ENCODE measurements at places on chromosomes 3 and 15.

- no peak for DNase-seq
Observed at GRCh38 chr3:10529809-10530208, 24.4 kb upstream of the ATP2B2 start.

DNA sequence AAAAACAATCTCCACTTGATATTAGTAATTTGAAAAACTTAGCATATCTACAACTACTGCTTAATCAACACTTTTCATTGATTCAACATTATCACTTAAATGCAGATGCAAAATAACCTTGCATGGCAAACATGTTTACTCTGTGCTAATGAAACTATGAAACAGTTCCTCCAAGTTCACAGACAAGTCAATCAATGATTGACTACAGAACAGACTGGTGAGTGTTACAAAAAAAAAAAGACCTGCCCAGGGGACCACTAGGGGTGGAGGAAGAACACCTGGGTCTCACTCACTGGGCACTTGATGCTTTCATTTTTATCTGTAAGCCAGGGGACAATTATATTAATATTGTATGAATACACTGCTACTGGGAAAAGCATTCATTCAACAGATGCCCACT is 4.3 kb upstream of the NR2C2 start:
- DNase-seq: no peak

DNA sequence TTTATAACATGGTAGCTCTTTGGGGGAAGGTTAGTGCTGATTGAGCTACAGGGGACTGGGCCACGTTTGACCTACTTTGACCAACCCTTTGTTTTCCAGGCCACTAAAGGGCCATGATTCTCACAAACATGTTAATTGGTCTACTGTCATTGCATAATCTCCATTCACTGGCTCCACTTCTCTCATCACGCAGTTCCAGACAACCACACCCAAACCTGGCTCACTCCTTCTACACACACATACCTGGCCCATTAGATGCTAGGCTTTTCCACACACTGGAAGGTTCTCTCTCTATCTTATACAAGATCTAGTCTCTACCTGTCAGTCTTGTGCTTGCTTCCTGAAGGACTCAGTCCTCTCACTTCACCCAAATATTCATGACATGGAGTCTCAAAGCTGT is 15.9 kb downstream of the TGM5 start:
- no peak for DNase-seq

DNA sequence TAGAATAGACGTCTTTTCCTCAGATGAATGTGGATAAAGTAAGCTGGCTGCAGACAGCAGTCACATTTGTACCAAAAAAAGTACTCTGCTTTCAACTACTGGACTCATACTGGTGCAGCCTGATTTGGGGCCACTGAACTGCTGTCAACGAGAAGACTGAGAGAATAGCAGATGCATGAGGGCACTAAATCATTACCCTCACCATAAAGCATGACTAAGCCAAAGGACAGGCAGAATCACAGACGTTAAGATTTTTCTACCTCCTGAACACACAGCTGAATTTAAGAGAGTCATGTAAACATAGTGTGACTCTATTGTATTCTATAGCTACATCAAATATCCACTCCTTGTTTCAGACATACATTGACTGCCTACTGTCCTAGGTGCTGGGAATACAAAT is 67.8 kb upstream of the CDAN1 start:
- no peak for DNase-seq

GRCh38 chr3:36681867-36682266 is 82.5 kb downstream of the DCLK3 start:
- no peak for DNase-seq

DNA sequence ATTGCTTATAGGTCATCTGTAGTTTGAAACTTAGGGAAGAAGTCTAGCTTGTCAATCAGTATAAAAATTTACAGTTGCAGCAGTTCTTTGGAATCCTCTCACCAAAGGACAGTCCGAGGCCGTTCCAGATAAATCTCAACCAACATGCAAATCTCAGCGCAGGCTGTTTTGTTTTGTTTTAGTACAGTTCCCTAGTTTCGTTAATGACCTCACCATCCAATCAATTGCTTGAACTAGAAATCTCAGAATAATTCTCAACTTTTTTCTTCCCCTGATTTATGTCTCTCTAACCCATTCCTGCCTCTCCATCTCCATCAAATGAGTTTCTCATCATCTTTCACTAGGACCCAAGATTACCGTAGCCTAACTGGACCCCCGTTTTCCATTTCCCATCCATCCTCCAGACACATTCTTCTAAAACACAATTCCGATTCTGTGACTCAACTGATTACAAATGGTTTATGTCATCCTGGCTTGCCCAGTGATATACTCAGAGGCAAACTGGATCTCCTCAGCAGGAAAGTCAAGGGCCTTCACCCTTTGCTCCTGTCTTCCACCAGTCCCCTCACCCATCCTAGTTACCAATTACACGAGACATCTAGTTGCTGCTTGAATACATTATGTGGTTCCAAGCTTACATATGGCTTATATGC is 1.3 kb downstream of the SMCO1 start:
- DNase-seq: no peak

GRCh38 chr3:121819236-121819635 is 15.6 kb downstream of the IQCB1 start:
- no peak for DNase-seq

- no peak for DNase-seq
Observed at GRCh38 chr3:139561959-139562676, 22.6 kb upstream of the RBP1 start.

DNA sequence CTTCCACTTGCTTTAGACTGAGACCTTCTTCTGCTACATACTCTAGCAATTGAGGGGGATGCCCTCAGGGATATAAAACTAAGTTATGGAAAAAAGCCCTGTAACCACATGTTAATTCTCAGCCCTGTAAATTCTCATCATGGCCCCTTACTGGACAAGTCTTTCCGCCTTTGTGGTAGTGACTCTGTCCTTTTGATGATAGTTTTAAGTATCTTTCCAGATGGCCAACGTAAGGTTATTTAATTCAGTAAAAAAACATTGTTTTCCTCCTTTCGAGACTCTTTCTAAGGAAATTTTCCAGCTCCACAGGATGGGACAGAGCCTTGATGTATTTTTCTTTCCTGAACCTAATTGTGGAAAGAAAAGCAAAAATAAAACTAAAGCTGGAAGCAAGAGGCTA is 25.3 kb upstream of the TM4SF4 start:
- DNase-seq: no peak

DNA sequence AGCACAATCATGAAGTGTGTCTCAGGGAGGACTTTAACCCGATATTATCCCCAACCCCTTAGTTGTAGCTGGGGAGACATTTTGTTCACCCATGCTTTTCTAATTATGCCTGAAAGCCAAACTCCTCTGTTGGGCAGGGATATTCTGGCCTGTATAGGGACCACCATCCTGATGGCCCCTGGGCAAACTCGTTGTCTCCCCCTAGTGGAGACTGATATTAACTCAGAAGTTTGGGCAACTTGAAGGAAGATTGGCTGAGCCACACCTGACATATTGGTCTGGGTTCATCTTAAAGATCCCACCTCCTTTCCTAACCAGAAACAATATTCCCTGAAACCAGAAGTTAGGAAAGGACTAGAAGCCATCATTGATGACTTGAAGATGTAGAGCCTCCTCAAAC is 42.3 kb downstream of the TM4SF18 start:
- DNase-seq: no peak

DNA sequence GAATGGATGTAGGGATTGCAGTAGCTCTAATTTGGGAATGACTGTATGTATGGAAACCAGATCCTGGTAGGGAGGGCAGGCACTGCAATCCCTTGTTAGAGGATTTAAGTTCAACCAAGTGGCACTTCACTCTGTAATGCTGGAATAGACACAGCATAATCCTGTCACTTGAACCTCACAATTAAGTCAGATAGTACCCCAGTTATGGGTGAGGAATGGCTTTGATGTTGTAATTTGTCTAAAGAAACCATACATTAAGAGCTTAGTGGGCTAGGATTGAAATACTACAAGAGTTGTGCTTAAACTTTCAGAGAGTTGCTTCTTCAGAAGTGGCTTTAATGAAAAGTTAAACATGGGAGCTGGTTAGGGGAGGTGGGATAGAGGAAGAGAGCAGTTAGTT is 9.3 kb downstream of the RAB7A start:
- DNase-seq: no peak

DNA sequence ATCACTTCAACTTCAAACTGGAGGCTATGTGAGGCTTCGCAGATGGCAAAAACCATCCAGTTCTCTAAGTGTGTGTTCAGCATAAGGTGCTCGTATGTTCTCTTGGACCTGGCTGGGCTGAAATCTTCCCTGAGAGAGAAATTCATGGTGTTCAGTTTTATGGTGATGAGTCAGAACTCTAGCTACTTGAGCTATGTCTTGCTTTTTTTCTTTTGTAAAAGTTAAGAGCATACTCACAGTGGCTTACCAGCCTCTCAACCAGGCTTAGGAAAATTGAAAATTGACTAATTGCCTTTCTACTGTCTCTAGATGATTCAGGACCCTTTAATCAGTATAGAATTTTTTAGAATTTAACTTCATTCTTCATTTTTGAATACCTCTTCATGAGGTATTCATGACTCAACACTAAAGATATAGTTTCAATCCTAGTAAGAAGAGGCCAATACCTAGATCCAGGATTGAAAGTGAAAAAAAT is 617.5 kb downstream of the TBL1XR1 start:
- no peak for DNase-seq

- DNase-seq: no peak
Observed at GRCh38 chr15:63532307-63532744, 27.9 kb downstream of the USP3 start.

DNA sequence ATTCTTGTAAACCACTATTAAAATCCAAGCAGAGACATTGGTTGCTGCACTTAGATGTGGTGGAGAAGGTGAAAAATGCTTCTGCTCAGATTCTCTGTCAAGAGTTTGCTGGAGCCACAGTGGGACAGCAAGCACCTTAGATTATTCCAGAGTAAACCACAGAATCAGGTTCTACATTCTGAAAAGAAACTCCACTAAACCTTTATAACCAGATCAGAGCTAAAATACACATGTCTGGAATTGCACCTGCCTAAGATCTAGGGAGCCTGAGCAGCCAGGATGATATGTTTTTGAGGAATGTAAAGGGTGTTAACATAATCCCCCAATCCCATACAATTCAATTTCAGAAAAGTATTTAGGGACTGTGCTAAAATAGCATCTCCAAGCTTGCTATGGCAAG is at the start of gene ZPLD1:
ZPLD1 (plus strand) TSS at position 301 of the 400 bp plus-strand sequence. CDS start 3,473 bp downstream, outside the sequence.
- no peak for DNase-seq

GRCh38 chr3:125511420-125512118 is 8.4 kb downstream of the SNX4 start:
- no peak for DNase-seq

DNA sequence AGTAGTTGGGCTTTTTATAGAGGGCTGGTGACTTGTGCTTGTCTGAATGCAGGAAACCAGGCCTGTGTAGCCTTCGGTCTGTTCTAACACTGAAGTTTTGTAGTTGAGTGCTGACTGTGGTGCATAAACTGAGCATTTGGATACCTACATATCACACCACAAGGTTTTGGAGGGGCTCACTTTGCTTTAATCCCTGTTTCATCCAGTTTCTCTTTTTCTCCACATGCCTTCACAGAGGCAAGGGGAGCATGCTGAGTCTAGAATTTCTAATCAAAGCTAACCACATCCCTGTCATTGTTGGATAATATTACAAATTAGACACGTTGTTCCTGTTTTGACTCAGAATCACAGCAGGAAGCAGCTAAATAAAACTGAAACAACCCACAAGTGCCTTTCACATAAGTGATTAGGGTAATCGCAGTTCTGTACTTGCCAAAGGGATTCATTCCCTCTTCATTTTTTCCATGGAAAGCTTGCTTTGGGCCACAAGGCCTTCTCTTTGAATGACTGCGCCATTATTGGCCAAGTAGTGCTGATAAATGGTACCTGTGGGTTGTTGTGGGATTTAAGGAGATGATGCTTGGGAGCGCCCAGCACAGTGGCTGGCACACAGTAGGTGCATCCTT is 48.9 kb downstream of the TGFBR2 start:
- no peak for DNase-seq

GRCh38 chr15:92914103-92914499 is 14.0 kb downstream of the CHD2 start:
- DNase-seq: no peak

GRCh38 chr3:78706906-78707523 is 1060.8 kb downstream of the ROBO1 start:
- DNase-seq: no peak

DNA sequence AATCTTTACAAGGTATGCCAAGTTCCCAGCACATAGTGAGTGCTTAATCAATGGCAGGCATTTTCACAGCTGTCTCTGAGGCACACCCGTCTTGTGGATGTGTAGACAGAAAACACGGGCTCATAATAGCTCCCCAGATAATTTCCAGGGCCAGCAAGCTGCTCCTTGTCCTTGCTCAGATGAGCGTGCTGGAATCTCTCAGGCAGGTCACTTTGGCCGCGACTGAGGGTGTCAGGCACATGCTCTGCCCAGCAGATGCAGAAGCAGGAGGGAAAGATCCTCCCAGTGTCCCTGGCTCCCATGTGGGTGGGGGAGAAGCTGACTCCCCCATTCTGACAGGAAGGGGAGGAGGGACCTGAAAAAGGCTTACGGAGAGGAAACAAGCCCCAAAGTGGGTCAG is 35.6 kb upstream of the SLC6A1 start:
- no peak for DNase-seq

- no peak for DNase-seq
Observed at GRCh38 chr3:24479816-24480215, 14.8 kb downstream of the THRB start.

DNA sequence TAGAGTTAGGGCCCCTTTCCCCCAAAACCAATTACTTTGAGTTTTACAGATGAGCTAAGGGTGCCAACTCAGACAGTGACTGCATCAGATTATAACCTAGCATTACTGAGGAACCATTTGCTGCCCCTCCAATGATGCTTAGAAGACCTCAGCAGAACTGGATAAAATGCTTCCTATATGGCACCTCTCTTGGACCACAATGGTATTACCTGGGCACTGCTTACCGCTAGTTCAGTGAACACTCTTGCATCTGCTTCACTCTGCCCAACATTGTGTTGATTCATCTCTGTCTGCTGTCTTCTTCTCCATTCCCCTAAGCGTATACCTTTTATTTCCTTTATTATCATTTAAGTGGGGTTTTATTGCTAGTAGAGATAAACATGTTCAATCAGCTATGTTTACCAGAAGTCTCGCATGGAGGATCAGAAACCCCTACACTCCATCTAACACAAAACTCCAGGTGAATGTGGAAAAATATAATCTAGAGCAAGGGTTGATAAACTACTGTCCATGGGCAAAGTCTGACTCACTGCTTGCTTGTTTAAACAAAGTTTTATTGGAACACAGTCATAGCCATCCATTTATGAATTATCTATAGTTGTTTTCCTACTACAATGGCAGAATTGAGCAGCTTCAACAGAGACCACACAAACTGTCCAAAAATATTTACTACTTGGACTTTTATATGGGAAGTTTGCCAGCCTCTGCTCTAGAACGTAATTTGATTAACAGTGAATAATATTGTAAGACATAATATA is 100.2 kb upstream of the PTX3 start:
- DNase-seq: no peak

DNA sequence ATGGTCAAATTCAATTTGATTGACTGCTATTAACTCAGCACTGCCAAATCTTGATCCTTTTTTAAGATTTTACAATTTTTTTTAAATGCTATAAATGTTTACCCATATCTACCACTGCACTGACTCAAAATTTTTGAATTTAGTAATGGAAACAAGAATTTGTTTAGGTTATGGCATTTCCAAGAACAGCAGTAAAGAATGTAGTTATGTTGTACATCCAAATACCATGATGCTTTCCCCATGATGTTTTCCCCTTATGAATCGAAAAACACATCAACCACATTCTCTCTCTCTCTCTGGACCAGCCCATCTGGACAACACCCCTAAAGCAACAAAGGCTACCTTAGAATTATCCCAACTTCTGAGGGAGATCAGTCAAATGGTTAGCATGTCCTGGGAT is 14.2 kb downstream of the CHRM5 start:
- DNase-seq: no peak

GRCh38 chr3:69143612-69144011 is 21.2 kb upstream of the LMOD3 start:
- DNase-seq: no peak
